ENCODE measurements at places on chromosomes 5 and 9. TPM values are rescaled to one million over a fixed set of nuclear protein-coding genes. Genes with fewer than 3 reads are reported as not detected.

HTR4 gene
- polyA plus RNA-seq: 0.05 TPM

FIBCD1 gene
- 0.54 TPM for polyA plus RNA-seq

GDF9 gene
- polyA plus RNA-seq: 1.8 TPM

TAF11L5 gene
- polyA plus RNA-seq: not detected

PPP2R2B gene
- 14.1 TPM for polyA plus RNA-seq

ALDH1B1 gene
- 39.3 TPM for polyA plus RNA-seq

PGM5 gene
- 55.5 TPM for polyA plus RNA-seq

Measured in left renal cortex interstitium (tissue), 4 donors.